Cardiac muscle cell (in vitro differentiated cells and primary cell): ENCODE measurements at places on chromosomes 6 and 20. TPM values are rescaled to one million over a fixed set of nuclear protein-coding genes. Genes with fewer than 3 reads are reported as not detected.

GRCh38 chr20:48652961-48653705 is 174.7 kb downstream of the PREX1 start:
- DNase-seq, result no peak
- H3K27ac ChIP-seq, result no peak overlapping the region
- peaks cover 6% of the 10 kb centered on the region for H3K36me3 ChIP-seq
- no peaks in the 10 kb centered on the region for H3K27me3 ChIP-seq
- no peak overlapping the region for H3K4me3 ChIP-seq

DNA sequence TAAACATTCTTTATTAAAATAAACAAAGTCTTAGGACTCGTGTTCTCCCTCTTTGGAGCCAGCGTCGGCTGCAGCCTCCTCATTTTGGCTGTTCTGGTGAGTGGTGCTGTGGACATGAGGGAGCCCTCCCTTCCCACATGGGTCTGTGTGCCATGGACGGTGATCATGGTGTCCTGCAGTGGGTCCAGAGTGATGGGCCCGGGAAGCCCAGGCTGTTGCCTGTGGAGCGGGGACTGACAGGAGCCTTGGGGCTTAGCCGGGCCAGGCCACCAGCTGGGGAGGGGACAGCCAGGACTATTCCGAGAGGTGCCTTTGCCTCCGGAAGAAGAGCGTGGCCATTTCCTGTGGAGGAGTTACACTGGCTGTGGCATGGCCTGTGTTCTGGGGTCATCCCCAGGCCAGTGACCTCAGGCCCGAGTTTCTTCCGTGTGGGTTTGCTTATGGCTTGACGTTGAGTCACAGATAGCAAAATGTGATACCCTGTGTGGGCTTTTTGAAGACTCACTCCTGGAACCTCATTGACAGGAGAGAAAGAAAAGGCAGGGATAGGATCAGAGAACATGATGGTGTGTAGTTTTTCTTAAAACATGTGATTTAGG is 153.4 kb downstream of the DTNBP1 start:
- no peaks in the 10 kb centered on the region for H3K27me3 ChIP-seq
- H3K4me1 ChIP-seq, result no peaks in the 10 kb centered on the region
- no peak for DNase-seq
- H3K4me3 ChIP-seq, result no peak overlapping the region
- H3K36me3 ChIP-seq, result peaks cover 12% of the 10 kb centered on the region

DNA sequence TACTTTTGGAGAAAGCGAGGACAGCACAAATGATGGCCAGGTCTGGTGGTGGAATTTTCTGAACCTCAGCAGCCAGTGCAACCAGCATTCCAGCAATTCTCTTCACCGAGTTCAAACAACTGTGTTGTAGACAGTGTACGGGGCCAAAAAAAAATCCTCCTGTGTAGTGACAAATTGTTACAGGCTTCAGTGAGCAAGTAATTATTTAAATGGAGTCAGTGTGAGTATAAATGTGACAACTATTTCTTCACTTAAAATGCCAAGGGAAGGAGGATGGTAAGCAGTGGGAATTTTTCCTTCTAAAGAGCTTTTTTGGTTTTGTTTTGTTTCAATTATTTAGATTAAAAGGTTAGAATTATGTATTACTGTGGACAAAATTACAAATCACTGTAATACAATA is 154.1 kb downstream of the TMEM242 start:
- no peak overlapping the region for H3K4me3 ChIP-seq
- H3K36me3 ChIP-seq, result no peaks in the 10 kb centered on the region
- DNase-seq, result no peak
- H3K27ac ChIP-seq, result peak overlapping the region; percentile 88
- no peaks in the 10 kb centered on the region for H3K27me3 ChIP-seq
- H3K4me1 ChIP-seq, result peaks cover 23% of the 10 kb centered on the region

DNA sequence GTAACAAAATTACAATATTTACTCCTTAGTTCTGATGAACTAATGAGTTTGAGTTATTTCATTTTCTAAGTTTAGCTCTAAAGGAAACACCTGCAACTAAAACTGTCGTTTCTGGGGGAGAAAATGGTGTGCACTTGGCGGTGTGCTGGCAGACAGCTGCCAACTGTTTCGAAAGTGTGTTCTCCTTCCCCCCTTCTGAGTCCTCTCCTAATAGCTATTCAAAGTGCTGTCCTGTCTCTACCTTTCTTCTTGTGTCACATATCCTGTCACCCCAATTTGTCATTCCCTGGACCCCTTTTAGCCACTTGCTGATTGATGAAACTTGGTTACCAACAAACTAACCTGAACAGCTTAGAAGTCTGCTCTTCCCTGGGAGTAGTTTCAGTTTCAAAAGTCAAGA is 4.9 kb upstream of the UBE2J1 start:
- DNase-seq, result no peak
- no peak overlapping the region for H3K27ac ChIP-seq
- H3K27me3 ChIP-seq, result no peaks in the 10 kb centered on the region

- no peaks in the 10 kb centered on the region for H3K36me3 ChIP-seq
- no peaks in the 10 kb centered on the region for H3K27me3 ChIP-seq
- no peak overlapping the region for H3K27ac ChIP-seq
- no peak for DNase-seq
- H3K4me3 ChIP-seq, result no peak overlapping the region
- H3K4me1 ChIP-seq, result peaks cover 25% of the 10 kb centered on the region
Measured at GRCh38 chr6:44051515-44051914, 75.7 kb downstream of the MRPL14 start.

- H3K4me3 ChIP-seq, result no peak overlapping the region
- H3K4me1 ChIP-seq, result peaks cover 7% of the 10 kb centered on the region
- H3K27ac ChIP-seq, result no peak overlapping the region
- no peak for DNase-seq
- no peaks in the 10 kb centered on the region for H3K36me3 ChIP-seq
Measured at GRCh38 chr6:40611434-40611833, 24.3 kb upstream of the LRFN2 start.

DNA sequence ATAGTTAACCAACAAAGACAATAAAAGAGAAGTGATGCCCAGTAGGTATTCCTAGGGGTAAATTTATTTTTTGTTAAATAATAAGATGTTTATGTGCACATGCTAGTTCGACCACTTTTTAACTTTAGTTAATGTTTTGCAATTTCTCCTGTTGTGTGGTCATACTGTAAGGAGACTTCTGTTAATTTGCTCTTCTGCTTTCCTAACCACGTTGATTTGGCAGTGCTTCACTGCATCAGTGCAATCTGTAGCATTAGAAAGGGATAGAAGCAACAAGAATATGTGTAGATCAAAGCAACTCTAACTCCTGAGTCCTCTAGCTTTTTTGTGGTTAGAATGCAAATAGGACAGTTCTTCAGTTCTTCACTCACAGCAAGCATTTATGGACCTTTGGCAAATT is 13.9 kb downstream of the MYB start:
- H3K4me1 ChIP-seq, result no peaks in the 10 kb centered on the region
- H3K36me3 ChIP-seq, result no peaks in the 10 kb centered on the region
- H3K27me3 ChIP-seq, result no peaks in the 10 kb centered on the region
- no peak for DNase-seq

GPR63 gene
- total RNA-seq, result 0.67 and 1.7 TPM in 2 replicates
